Umbilical cord (tissue), 2 donors: ENCODE measurements at places on chromosomes 3 and 15. TPM values are rescaled to one million over a fixed set of nuclear protein-coding genes. Genes with fewer than 3 reads are reported as not detected.

Gene UTS2B
- 4.8 TPM for total RNA-seq

Gene SLC6A6
- 19.3 TPM for total RNA-seq

Gene MEX3B
- 16.4 TPM for total RNA-seq

Gene POPDC2
- 9.4 TPM for total RNA-seq

Gene DNAJB8
- total RNA-seq = 0.48 TPM

Gene RAD54L2
- total RNA-seq = 39.0 TPM

Gene HCLS1
- total RNA-seq = 31.3 TPM

Gene RPS27L
- total RNA-seq = 77.8 TPM
